ENCODE measurements at places on chromosomes 1 and 21.
A peak's percentile ranks its signal among the peaks of the same experiment; 100 is the strongest.

DNA sequence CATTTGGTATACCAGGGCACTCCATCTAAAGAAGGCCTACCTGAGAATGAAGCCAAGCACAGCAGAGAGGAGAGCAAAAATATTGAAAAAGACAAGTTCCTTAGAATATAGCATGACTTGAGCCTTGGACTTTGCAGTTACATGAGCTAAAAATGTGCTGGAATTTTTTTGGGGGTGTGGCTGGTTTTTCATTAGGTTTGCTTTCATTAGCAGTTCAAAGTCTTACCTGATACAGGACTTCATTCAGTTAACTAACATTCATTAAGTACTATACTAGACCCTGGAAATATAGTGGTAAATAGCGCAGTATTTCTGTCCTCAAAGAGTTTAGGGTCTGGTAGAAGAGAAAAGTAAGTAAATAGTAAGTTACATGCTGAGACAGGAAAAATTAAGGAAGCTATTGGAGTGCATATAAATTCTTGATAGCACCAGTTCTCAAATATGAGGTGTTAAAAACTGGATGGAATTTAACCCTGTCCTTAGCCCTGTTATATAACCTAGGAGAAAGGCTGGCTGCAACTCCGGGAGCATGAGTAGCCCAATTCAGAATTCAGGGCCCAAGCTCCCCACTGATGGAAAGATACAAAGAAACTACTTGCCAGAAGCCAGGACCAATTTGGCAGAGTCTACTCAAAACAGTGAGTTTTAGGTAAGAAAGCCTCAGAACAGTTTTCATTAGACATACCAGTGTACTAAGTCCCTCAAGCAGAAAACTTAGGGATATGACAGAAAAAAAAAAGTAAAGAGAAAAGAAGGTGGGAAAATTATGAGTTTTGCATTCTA, 3.1 kb upstream of the DOCK7 start:
- DNase-seq = no peak

DNA sequence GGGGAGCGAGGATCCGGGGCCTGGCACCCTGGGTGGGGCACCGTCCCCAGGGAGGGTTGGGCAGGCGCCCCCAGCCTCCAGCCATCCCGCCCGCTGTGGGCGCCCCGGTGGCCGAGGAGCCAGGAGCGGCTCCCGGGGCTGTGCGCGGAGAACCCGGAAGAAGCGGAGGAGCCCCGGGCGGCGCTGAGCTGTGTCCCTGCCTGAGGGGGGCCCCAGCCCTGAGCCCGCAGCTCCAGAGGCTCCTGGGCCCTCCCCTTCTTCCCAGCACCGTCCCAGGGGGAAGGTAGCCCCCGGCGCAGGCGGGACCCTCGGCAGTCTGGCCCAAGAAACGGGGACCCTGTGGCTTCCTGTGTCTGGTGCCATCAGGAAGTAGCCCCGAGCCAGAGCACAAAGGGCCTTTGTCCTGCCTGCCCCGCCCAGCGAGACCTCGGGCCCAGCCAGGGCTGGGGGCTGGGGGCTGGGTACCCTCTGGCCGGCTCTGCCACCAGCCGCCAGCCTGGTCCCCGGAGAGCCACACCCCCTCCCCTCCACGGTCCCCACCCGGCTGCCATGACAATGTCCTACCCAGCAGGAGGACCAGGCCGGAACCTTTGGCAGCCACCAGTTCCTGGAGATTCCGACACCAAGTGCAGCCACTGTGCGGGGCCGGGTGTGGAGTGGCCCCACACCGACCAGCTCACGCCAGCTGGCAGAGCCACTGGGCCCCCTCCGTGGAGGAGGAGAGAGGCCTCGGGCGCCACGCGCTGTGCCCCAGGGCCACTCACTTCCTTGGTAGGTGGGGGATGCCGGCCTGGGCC, 15.6 kb upstream of the TTLL10 start:
- DNase-seq = no peak

- no peak for DNase-seq
Measured at GRCh38 chr1:205275916-205276688, 45.4 kb downstream of the NUAK2 start.

DNA sequence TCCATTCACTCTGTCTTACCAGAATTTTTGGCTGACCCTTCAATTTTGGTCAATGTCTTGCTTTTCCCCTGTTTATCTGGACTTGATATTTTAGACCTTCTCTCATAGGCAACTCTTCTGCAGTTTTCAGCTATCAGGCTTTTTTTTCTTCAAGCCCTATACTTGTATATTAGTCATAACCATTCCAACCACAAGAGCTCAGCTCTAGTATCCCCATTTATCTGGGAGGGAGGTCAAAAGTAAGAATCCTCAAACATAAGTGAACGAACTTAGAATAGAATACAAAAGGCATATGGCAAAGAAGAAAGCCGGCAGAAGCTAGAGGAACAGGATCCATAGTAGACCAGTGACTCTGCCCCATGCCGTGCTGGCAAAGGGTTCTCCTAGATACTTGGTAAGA, 45.9 kb upstream of the TNFSF4 start:
- no peak for DNase-seq

GRCh38 chr1:185939142-185939541, 205.0 kb downstream of the HMCN1 start:
- no peak for DNase-seq

DNA sequence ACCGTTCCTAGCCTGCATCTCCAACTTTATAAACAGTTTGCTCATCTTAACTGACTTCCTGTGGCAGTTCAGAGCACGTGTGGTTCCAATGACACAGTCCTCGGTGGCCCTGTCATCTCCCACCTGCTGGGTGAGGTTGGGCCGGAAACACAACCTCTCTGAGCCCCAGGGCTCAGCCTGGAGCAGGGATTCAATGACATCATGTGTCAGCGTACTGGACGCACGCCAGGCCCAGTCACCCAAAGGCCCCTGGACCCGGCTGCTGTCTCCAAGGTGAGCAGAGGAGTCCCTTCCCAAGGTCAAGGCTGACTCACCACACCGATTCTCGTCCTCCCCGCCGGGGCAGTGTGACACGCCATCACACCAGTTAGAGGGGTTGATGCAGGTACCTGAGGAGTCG, 19.9 kb downstream of the TMPRSS2 start:
- no peak for DNase-seq

DNA sequence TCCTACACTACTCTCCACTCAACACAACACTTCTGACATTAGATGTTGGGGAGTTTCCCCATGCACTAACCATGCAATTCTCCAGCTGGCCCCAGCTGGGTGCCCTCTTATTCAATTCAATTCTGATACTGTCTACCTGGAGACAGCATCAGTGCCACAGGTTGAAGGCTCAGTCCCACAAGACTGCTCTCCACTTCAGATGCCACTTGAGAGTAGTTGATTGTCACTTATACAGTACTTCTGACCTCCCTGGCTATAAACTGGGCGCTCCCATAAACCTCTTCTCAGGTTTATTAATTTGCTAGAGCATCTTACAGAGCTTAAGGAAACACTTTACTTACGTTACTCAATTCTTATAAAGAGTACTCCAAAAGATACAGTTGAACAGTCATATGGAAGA, 442.3 kb downstream of the LRRIQ3 start:
- DNase-seq = no peak

DNA sequence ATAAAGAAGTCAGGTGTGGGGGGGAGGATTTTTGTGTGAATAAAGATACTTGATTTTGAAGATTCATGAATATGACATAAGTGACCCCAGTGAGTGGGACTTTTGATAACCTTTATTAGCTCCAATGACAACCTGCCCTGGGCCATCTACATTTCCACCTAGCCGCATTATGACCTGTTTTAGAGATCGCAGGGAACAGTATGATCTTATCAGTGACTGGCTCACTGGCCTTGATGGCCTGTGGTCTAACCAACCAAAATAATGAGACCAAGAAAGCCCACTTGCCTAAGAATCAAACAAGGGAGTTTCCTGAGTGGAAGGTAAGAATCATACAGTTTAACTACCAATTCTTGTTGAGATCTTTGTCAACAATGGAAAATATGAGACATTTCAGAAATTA, 1.8 kb downstream of the ELAPOR1 start:
- no peak for DNase-seq

GRCh38 chr1:23423415-23424292, 894 bp downstream of the TCEA3 start:
- no peak for DNase-seq

DNA sequence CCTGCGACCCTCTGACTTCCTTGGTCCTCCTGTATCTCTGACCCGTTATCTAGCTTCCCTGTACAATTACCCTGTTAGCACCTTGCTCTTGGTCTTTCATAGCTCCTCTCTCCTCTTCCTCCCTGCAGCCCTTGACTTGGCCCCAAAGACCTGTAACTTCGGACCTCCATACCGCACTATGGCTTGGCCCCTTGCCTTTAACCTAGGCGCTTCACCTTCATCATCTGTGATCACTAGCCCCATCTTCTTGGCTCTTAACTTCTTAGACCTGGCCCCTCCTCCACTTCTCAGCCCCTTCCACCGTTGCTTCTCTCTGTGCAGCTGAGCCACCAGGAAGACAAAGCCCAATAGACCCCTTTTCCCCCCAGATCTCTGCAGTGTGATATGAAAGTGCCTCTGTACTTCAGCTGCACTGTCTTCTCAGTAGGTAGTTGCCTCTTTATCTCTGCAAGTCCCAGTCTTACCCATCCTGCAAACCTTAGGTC, 740 bp downstream of the ZNF691 start:
- no peak for DNase-seq

- DNase-seq = no peak
Measured at GRCh38 chr1:29916656-29917369, 680.5 kb downstream of the PTPRU start.

DNA sequence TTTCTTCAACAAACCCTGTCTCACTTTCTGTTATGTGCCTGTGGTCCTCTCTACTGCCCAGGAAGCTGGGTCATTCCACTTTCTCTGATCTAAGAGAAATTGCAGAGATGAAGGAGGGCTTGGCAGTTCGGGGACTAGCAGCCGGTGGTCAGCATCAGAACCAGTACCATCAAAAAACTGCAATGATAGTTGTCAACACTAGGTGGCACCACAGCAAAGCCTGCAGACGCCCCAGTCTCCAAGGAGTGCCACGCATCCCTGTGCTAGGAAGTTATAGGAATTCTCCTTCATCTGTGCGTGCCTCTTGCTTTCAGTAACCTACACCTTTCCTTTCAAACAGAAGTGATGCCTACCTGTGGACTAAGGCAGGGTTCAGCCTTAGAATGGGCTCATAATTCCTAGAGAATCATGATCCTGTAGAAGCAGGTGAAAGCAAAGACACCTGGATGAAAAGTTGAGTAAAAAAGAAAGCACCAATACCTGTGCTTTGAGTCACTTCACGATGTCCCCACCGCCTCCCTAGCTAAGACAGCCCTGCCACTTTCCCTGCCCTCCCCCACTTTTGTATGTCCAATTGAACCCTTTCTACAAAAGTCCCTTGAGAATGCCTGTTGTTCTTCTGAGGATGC, 129.2 kb downstream of the ADAMTS1 start:
- peak; percentile 18 for DNase-seq

DNA sequence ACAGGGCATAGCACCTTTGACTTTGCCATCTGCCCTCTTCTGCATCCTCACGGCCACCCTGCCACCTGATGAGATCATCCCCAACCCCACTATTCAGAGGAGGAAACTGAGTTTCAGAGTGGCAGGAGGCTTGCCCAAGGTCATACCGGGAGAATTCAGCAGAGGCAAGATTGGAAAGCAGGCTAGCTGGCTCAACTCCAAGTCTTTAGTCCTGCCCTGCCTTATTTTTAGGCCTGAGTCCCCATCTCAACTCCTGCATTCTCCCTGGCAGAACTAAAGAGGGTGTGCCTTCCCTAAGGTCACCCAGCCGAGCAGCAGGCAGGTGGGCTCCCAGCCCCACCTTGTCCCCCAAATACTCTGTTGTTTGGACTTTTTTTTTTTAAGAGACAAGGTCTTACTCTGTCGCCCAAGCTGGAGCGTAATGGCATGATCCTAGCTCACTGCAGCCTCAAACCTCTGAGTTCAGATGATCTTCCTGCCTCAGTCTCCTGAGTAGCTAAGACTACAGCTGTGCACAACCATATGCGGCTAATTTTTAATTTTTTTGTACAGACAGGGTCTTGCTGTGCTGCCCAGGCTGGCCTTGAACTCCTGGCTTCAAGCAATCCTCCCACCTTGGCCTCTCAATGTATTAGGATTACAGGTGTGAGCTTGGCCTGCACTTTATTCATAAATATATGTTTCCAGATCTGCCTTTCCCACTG, 13.8 kb upstream of the FGR start:
- DNase-seq = no peak

DNA sequence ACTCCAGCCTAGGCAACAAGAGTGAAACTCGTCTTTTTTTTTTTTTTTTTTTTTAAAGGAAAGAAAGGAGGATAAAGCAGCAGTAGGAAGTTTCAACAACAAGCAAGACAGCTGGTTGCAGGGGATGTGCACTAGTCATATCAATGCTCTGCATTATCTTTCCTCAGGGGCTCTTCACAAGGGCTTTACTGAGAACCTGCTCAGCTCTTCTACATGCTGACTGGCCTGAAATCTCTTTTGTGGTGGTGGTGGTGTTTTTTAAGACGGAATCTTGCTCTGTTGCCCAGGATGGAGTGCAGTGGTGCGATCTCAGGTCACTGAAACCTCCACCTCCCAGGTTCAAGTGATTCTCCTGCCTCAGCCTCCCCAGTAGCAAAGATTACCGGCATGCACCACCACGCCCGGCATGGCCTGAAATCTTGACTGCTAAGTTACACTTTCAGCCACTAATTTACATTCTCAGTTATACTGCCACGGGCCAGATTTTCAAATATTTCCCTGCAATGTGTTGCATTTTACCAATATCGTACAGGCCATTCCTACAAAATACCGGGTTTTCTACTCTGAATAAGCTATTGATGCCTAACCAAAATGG, 68.0 kb downstream of the PUM1 start:
- no peak for DNase-seq

DNA sequence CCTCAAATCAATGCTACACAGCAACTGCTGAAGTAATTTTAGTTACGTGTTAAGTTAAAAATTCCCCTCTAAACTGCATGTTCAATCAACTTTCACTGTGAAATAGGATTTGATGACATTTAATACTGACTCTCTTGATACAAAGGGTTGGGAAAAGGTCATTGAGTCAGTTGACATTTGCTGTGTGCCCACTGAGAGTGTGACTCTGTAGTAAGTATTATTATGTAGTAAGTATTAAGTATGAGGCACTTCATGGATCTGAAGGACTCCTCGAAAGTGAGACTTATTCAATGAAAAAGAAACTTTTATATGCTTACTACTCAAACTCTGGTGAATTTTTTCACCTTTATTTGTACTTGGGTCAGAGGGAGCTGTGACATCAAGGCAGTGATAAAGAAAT, 83.1 kb upstream of the S1PR1 start:
- DNase-seq = no peak

- no peak for DNase-seq
Measured at GRCh38 chr21:46128106-46128932, 27.1 kb downstream of the FTCD start.

GRCh38 chr1:188584119-188584518, 1755.4 kb downstream of the PLA2G4A start:
- DNase-seq = no peak
